ENCODE measurements at places on chromosomes 11 and 22. TPM values are rescaled to one million over a fixed set of nuclear protein-coding genes. Genes with fewer than 3 reads are reported as not detected.

DNA sequence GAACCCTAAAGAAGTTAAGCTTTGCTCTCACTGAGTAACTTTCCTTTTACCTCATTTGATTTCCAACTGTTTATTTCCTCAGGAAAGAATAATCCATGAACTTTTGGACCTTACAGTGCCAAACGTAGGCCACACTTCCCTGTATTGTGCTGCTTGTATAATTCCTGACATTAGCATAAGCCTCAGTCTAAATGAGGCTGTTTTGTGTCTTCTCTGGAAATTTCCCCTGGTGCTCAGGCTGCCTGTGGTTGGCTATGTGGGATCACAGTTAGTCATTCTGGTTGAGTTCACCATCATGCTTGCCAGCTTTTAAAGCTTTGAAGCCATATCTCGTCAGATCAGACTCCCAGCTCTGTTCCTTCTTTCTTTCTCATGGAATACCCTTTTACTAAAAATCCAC is 107.0 kb downstream of the FAM76B start:
- peak; percentile 25 for DNase-seq

DNA sequence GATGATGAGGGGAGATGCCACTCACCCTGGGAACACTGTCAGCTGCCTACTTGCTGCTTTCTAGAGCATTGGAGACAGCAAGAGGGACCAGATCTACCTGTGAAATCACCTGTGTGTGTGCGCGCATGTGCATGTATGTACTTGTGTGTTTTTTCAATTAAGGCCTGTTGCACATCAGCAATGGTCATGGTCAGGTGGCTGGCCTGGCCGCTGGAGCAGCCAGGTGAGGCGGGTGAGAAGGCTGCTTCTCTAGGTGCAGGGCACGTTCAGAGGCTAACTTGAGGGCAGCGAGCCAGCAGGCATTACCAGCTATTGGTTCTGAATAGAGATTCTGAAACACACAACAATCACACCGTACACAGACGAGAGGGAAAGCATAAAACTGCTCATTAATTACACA is 65.1 kb downstream of the PARVG start:
- DNase-seq = no peak

GRCh38 chr11:9887472-9887871 is 223.6 kb downstream of the SWAP70 start:
- no peak for DNase-seq

- no peak for DNase-seq
Observed at GRCh38 chr11:92383430-92383829, 158.8 kb downstream of the FAT3 start.

GRCh38 chr11:119434591-119435330 is 11.8 kb upstream of the THY1 start:
- no peak for DNase-seq

DNA sequence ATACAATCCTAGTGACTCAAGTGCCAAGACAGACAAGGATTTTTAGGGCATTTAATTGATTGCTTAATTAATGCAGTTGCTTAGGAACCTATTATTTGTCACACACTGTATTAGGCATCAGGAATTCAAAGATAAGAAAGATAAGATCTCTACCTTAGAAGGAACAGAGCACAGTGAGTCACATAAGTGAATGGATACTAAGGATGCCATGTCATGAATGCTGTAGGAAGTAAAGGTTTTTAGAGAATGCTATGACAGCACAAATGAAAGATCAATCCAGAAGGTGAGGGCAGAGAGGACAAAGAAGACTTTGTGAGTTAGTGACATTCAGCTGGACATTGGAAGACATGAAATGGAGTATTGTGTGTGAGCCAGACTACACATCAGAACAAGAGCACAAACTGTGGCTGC is 147.9 kb upstream of the DDI1 start:
- DNase-seq = no peak

GRCh38 chr11:11374358-11375148 is 21.5 kb upstream of the CSNK2A3 start:
- DNase-seq = no peak

DNA sequence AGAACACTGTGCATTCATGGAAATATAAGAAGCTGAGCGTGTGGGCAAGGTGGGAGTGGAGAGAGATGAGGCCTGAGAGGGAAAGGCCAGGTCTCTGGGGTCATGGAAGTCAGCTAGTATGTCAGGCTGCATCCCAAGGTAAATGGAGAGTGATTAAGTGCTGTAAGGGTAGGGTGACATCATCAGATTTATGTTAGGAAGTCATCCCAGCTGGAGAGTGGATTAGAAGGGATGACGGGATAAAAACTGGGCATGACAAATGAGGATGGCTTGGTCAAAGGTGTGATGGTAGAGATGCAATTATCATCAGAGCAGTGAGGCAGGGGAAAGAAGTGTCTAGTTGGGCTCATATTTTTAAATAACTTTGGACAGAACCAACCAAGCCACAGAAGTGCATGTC is 3.5 kb upstream of the ENDOD1 start:
- DNase-seq = no peak

GRCh38 chr11:356610-357009 is 12.7 kb upstream of the B4GALNT4 start:
- DNase-seq = no peak

DNA sequence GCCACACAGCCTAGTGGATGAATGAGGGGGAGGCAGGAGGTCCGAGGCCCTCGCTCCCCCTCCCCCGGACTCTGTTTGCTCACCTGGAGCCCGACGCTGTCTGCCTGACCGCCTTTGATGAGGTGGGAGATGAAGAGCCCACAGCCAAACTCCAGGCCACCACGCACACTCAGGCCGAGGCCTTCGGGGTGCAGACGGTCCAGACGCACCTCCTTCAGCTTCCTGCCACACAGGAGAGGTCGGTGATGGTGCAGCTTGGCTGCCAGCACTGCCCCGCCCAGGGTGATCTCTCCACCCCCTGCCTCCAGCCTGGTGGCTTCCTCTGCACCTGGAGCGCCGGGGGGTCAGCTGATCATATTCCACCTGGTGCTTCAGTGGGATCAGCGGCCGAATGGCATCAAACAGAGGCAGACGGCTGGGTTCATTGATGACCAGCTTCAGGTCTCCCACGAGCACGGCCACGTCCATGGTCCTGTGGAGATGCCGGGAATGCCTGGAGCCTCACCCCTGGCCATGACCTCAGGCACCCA is 13.1 kb downstream of the USH1C start:
- DNase-seq = no peak

- DNase-seq = peak; percentile 73
Observed at GRCh38 chr11:68271023-68271780, 571 bp downstream of the C11orf24 start.

GRCh38 chr11:8290081-8290810 is 26.6 kb upstream of the LMO1 start:
- no peak for DNase-seq

DNA sequence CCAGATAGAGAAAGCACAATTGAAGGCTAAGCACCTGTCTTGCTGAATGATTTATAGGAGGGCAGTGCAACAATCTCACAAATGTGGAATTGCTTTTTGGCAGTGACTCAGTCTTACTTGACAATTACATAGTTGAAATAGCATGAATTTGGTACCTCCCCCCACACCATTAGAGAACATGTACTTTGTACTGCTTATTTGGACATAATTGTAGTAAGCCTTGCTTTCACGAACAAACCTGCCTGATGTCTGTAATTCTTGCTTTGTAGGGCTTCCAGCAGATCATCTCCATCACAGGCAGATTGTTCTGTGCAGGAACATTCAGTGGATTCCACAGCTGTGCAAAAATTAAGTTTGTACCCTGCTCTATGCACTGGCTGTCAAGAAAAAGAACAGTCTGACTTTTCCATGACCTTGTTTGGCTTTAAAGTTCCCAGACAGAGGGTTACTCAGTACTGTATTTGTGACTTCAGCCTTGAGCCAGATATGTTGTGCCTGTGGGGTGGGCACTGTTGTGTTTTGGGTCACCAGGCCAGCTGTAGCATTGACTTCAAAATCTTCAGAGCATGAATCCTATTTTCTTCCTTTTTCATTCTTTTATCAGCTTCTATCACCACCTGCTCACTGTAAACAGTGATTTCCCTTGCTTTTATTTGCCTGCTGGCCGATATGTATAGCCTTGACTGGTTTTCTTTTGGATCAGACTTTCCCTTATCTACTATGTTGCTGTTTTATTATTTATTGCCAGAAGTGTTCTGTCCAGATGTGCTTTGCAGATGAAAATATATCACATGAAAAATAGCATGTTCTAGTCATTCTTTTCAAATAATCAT is 941.0 kb upstream of the CHORDC1 start:
- DNase-seq = no peak

GRCh38 chr11:84270466-84270865 is 984.3 kb upstream of the CCDC90B start:
- no peak for DNase-seq

DNA sequence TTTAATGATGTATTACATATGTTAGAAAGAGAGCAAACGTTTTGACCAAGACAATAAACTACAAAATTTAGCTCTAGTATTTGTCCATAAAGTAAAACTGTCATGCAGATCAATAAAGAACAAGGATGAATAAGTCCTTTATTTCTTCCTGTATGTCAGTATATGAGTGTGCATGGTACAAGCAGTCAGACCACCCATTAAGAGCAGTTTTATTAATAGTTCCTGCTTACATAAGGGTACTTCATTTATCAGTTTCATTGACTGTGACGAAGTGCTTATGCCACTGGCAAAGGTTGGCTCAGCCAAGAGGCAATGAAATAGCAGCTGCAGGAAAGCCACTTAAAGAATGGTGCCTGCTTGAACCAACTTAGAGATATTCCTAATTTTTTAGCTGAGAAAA is 913.0 kb upstream of the CNTN5 start:
- DNase-seq = peak; percentile 47

DNA sequence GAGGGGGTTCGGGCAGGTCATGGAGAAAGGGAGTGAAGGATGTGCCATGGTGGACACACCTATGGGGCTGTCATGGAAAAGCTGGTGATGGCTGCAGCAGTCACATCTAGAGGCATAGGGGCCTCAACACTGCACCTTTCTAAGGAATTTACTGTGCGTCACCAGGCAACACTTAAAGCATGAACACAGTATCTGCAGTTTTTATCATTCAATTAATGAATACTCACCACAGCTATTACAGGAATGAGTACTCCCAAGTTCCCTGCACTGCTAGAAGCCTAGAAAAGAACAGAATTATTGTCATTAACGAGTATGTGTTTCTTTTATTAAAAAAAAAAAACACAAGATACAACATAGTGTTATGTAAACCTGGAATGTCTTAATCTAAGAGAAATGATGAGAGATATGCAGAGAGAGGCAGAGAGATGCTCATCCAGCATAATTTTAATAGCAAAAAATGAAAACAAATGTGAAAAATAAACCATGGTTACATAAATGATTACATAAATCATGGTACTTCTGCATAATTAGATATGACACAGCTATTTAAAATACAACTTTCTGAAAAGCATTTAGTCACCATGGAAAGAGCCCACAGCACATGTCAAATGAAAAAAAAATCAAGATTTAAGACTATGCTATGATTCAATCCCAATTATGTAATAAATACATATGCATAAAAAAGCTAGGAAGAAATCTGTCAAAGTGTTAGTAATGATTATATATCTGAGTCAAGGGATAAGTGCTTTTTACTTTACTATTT is 19.2 kb downstream of the SERPIND1 start:
- no peak for DNase-seq

DNA sequence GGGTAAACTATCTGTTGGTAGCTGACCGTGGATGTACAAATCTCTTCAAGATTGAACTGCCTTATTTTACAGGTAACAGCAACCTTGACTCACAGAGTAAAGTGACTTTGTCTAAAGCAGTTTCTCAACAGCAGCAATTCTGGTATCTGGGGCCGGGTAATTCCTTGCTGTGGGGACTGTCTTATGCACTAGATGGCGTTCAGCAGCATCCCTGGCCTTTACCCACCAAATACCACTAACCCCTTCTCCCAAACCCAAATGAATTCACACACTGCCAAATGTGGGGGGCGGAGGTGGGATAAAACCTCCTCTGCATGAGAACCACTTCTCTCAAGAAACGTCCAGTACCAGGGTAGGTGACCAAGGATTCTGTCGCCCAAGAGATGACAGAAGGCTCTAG is 1.7 kb upstream of the INCENP start:
- DNase-seq = no peak

DNA sequence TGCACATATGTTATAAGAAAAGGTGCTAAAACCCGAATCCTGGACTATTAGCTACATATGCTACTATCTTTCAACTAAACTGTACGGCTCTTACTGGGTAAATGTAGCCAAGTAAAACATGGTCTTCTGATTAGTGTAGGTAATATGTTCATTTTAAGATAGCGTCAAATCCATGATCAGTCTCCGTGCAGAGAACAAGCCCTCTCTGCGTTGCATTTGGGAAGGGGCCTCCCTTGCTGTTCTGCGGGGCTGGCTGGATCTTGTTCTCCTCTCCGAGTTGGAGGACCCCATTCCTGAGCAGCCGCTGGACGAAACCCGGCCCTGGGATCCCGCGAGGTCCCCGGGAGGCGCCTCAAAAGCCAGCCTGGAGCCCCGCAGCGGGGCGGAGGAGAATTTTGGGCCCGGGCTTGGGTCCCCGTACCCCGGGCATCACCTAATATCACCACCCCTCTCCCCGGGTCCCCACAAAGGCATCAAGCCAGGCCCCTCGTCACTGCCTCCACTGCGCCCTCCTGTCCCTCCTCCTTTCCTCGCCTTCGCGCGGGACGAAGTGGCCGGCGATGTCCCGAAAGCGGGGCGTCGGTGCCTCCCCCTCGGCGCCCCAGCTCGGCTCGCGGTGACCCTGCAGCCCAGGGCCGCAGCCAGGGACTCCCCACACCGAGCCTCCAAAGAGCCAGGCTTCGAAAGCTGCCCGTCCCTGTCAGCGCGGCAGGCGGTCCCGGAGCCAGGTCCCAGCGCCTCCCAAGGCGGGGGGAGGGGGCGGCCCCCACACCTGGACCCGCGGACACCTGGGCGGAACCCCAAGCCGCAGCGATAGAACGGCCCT is 54.5 kb upstream of the FBXO3 start:
- DNase-seq = no peak

GRCh38 chr11:106821291-106821690 is 197.0 kb downstream of the GUCY1A2 start:
- no peak for DNase-seq

DNA sequence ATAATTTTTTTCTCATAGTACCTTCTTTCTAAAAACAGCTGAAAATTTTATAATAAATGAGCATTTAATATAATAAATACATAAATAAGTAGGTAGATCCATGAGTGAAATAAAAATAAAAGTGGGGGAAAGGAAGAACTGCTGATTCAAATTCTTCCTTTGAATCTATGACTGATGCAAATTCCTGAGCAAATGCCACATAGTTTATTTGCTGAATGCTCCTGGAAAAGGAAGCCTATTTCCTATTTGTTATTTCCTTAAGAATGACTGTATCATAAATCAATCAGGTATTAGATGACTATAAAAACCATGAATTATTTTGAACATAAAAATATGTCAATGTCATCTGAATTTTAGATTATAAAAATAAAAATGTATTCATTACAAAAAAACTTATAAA is 16.6 kb downstream of the BTBD10 start:
- DNase-seq = no peak

SYCE3 gene
- total RNA-seq = not detected

OOSP3 gene
- total RNA-seq = not detected

NLRP14 gene
- not detected for total RNA-seq

DCDC1 gene
- not detected for total RNA-seq

TPBGL gene
- total RNA-seq = not detected

POLD3 gene
- total RNA-seq = 12.2 TPM

MS4A7 gene
- 8.3 TPM for total RNA-seq

OVOL1 gene
- not detected for total RNA-seq

MFNG gene
- total RNA-seq = 25.6 TPM

KRTAP5-9 gene
- total RNA-seq = not detected

MS4A6A gene
- total RNA-seq = 31.7 TPM

OR52E6 gene
- not detected for total RNA-seq

All from heart left ventricle (tissue), 16 donors.